ENCODE measurements at places on chromosomes 6 and 20.

GRCh38 chr6:14074476-14075094, 43.0 kb upstream of the CD83 start:
- no peak for DNase-seq

- peak; percentile 91 for DNase-seq
These were observed at the start of gene RPL10A for GRCh38 chr6:35468181-35468979. Gene RPL10A (plus strand): TSS chr6:35468401. CDS start chr6:35468435, 34 bp downstream.

GRCh38 chr20:49234831-49235230, 15.6 kb downstream of the DDX27 start:
- no peak for DNase-seq

GRCh38 chr20:2914160-2914559, 40.9 kb downstream of the PTPRA start:
- no peak for DNase-seq
